ENCODE measurements at places on chromosomes 4 and X. TPM values are rescaled to one million over a fixed set of nuclear protein-coding genes. Genes with fewer than 3 reads are reported as not detected.

GRCh38 chr4:77079281-77079680 is 3.5 kb upstream of the CCNI start:
- no peak for DNase-seq

- DNase-seq: no peak
Observed at GRCh38 chr4:176668324-176668723, 124.4 kb downstream of the VEGFC start.

FGF16 gene
- not detected for total RNA-seq

GPR82 gene
- total RNA-seq: not detected

SSX2 gene
- not detected for total RNA-seq

DMRTC1B gene
- total RNA-seq: not detected
